ENCODE measurements at places on chromosomes 3 and 15.
A peak's percentile ranks its signal among the peaks of the same experiment; 100 is the strongest.

- DNase-seq: no peak
Measured at GRCh38 chr3:39050029-39050428, 1.7 kb downstream of the SCN11A start.

GRCh38 chr15:31327669-31328427 lies 1.2 kb downstream of the KLF13 start:
- peak; percentile 18 for DNase-seq

GRCh38 chr3:13541691-13542090 lies 7.2 kb upstream of the FBLN2 start:
- no peak for DNase-seq

- DNase-seq: no peak
Measured at GRCh38 chr15:72368899-72369298, 6.9 kb downstream of the HEXA start.

- DNase-seq: no peak
Measured at GRCh38 chr15:32923176-32923575, 205.4 kb downstream of the GREM1 start.

- DNase-seq: no peak
Measured at GRCh38 chr3:158127250-158128219, 17.6 kb downstream of the RSRC1 start.

DNA sequence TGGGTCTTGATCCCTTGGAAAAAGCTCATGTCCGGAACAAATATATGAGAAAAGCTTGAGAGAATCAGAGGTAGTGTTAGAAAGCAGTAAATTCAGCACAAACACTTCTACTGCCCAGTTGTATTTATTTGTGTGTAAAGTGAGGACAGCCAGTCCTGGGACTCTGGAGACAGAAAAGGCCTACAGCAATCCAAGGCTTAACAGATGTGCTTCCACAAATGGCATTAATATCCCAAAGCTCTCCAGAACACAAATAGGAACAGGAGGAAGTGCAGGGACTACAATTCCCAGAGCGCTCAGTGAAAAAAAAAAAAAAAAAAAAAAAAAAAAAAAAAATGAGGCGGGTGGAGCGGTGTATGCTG lies 390 bp upstream of the AP2M1 start:
- DNase-seq: no peak

- DNase-seq: no peak
Measured at GRCh38 chr3:79306934-79307570, 460.7 kb downstream of the ROBO1 start.

GRCh38 chr3:64546856-64547255 lies 140.9 kb downstream of the ADAMTS9 start:
- DNase-seq: no peak

GRCh38 chr3:125394406-125394805 lies 19.3 kb upstream of the ZNF148 start:
- DNase-seq: no peak

- no peak for DNase-seq
Measured at GRCh38 chr3:27423463-27423862, 54.3 kb upstream of the NEK10 start.

DNA sequence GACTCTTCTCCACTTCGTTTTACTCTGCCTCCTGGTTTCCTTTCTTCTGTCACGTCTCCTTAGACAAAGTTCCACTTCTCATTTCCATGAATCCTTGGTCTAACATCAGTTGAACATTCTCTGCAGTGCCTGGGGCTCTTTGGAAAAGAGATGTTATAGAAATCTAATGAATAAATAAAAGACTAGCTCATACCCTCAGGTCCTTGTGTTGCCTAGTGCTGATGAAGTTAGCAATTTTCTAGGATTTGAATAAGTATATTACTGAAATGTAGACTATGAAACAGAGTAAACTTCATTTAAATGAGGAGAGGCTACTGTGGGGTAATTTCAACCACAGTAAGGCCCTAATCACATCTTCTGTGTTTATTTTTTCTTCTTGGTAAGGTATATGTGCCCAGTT lies 146.9 kb upstream of the CADPS start:
- DNase-seq: no peak
